ENCODE measurements at places on chromosomes 13 and 19. TPM values are rescaled to one million over a fixed set of nuclear protein-coding genes. Genes with fewer than 3 reads are reported as not detected.

The CCDC97 gene
- 34.4 TPM for total RNA-seq

GRCh38 chr13:45086484-45086883, 33.8 kb upstream of the GTF2F2 start:
- no peak for DNase-seq

DNA sequence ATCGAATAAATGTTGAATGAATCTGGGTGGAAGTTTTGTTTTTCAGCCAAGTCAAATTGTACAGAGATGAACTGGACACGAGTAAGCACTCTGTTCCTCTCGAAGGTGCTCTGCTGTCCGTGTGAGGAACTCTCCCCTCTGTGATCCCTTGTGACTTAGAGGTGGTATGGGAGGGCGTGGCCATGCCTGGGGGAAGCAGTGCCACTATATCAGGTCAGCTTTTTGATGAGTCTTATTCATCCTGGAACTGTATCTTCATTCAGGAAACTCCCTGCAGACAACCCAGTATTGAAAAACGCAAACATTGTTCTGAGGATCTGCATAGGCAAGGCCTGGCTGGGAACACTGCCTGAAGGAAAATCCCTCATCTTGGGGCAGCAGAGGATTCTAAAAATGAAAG, 45.7 kb upstream of the FLT1 start:
- DNase-seq: no peak

The ZNF586 gene
- 18.8 TPM for total RNA-seq

DNA sequence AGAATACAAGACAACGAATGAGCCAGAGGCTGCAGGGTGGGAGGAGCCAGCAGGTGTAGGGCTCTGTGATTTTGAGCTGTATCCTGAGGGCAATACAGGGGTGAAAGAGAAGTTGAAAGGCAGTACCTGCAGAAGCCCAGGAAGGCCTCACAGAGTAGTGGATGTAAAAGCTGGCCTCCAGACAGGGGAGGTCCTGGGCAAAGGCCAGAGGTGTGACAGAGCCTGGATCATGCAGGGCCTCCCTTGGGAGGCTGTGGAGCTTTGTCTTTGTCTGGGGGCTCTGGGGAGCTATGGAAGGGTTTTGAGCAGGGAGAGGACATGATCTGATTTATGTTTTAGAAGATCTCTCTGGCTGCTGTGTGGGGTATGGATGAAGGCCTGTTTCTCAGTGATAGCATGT, 2.7 kb downstream of the MEGF8 start:
- DNase-seq: no peak

The LRRC25 gene
- total RNA-seq: not detected

GRCh38 chr13:110589793-110590390, 25.5 kb upstream of the NAXD start:
- no peak for DNase-seq

The LYPD4 gene
- not detected for total RNA-seq

GRCh38 chr13:112877066-112877465, 91.9 kb upstream of the MCF2L start:
- DNase-seq: no peak

DNA sequence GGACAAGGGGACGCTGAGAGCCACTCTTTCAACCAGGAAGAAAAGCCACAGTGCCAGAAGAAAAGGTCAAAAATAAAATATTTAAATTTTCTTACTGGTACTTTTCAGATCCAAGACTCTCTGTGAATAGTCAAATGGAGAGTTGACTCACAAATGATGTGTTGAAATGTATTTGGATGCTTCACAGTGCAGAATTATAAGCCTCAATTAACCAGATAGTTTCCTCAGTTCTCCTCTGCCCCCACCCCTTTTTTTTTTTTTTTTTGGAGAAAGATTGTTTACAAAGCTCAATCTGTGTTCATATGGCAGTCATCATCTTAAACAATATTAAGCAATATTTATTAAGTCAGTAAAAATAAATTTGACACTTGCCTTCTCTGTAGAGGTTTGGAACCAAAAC, 470.8 kb downstream of the FGF9 start:
- no peak for DNase-seq

GRCh38 chr13:113219256-113219940, 10.0 kb downstream of the CUL4A start:
- peak; percentile 74 for DNase-seq

GRCh38 chr19:3544742-3545668, 6.0 kb downstream of the TEKTIP1 start:
- DNase-seq: peak; percentile 94

DNA sequence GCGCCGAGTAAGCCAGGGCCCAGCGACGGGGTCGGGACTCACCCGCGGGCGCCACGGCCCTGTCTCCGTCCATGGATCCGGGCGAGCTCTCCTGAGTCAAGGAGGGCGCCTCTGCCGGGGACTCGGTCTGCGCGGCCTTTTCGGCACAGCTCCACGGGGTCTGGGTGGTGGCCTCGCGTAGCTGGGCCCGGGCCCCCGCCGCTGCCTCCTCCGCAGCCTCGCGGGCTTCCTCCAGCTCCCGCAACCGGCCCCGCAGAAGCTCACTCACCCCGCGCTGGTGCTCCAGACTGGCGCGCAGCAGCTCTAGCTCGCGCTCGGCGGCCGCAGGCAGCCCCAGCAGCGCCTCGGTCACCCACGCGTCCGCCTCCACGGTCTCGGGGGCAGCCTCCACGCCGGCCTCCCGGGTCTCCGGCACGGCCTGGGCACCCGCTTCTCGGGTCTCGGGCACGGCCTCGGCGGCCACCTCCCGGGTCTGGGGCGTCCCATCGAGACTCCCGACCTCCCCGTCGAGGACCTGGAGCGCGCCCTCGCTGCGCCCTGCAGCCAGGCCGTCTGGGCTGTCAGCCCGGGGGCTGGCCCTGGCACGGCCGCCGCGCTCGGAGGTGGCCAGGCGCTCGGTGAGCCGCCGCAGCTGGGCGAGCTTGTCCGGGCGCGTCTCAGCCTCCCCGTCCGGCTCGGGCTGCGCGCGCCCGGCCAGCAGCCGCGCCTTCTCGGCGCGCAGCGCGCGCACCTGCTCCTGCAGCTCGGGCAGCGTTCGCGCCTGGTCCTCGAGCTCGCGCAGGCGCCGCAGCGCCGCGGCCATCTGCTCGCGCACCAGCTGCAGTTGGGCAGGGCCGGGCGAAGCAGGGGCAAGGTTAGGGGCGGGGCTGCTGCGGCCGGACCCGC, 8.4 kb downstream of the KANK3 start:
- DNase-seq: no peak

GRCh38 chr13:20711301-20712044, 8.0 kb downstream of the IL17D start:
- DNase-seq: no peak

The SHANK1 gene
- total RNA-seq: 0.40 TPM

- no peak for DNase-seq
Measured at GRCh38 chr13:70630247-70630646, 522.0 kb upstream of the KLHL1 start.

The PDX1 gene
- total RNA-seq: not detected

DNA sequence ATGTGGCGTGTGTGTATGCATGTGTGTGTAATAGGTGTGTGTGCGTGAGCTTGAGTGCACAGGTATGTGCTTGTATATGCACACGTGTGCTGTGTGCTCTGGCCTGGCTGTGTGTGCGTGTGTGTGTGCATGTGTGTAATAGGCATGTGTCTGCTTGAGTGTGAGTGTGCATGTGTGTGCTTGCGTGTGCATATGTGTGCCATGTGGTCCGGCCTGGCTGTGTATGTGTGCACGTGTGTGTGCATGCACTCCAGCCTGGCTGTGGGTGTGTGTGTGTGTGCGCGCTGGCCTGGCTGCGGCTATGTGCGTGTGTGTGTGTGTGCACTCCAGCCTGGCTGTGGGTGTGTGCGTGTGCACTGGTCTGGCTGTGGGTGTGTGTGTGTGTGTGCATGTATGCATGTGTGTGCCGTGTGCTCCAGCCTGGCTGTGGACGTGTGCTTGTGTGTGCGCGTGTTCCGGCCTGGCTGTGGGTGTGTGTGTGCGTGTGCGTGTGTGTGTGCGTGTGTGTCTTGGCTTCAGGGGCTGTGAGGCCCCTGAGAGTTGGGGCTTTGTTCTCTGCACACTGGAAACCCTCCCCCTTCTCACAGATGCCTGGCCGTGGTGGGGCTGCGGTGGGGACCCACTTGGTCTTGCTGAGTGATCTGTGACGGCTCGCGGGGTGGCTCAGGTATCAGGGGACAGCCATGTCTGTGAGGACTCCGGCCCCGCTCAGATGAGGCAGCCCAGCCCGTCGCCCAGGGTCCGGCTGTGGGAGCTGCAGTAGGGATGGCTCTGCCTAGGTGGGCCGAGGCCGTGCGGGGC, 8.2 kb downstream of the SPPL2B start:
- no peak for DNase-seq

- DNase-seq: no peak
Measured at GRCh38 chr19:14437578-14438140, 4.6 kb downstream of the PKN1 start.

DNA sequence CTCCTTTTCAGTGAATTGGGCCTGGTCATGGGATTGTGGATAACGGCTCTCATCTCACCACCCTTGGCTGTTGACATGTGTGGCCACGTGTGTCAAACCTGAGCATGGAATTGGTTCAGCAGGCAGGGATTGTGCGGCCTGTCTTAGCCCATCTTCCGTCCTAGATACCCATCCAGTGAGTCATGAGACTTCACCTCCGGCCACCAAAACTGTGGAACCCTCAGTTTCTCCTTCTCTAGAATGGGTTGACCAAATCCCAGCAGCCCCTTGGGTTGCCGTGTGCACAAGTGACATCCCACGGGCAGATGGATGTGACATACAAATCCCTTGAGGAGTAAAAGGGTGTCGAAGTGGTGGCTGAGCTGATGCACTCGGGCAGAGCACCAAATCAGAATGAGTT, 6.7 kb downstream of the GGN start:
- DNase-seq: no peak

DNA sequence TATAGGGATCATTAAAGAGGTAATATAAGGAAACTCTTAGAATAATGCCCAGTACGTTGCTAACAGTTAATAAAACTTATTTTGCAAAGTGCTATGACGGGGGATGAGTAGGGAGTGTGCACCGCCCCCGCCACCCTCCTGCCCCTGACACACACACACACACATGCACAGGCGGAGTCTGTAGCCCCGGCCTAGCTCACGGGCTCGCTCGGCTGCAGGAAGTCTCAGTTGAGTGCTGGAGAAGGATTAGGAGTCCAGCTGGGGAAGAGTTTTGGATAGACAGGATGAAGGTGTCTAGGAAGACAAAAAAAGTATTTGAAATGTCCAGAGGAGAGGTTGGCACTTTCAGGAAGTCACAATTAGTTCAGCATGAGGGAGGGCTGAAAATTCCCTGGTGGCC, 21.5 kb downstream of the GSX1 start:
- no peak for DNase-seq

GRCh38 chr13:64684108-64684507, 2546.0 kb downstream of the PCDH9 start:
- DNase-seq: no peak

- no peak for DNase-seq
Measured at GRCh38 chr19:3053218-3053621, 9.1 kb downstream of the TLE5 start.

The GIPR gene
- total RNA-seq: 1.3 TPM

The KPNA3 gene
- 42.6 TPM for total RNA-seq

DNA sequence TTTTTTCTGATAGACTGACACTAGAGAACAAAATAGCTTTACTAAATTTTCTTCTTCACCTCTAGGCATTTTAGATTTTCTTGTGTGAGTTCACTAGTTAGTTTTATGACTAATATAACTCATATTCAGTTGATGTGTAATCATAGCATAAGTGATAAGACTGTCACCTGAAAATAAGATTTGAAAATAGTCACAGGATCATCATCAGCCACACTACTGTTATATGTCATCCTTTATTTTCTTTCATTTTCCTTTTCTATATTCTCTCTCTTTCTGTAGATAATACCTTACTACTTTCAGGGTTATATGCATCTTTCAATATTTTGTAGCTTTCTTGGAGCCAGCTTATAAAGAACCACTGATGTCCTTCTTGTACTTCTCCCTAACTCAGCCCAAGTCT, 292.6 kb downstream of the TDRD3 start:
- no peak for DNase-seq

The ENOX1 gene
- total RNA-seq: 5.9 TPM

- no peak for DNase-seq
Measured at GRCh38 chr19:56663931-56664500, 7.5 kb downstream of the ZNF835 start.

The TUBA3C gene
- total RNA-seq: not detected

DNA sequence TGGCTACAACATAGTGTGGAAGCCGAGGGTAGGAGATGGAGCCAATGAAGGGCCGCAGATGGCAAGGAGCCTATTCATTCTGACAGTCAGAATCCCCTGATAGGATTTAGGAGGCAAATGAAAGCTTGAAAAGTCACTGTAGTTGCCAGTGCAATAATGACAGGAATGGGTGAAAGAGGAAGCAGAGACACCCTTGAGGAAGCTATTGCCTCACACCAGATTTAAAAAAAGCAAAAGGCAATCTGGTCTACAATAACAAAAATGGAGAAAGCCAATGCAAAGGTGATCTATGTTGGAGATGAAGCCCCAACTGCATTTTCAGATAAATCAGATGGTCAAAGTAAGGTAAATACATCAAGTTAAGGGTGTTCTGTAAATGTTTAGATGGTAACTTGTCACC, 158.5 kb downstream of the TUBA3C start:
- DNase-seq: no peak

The ZNF549 gene
- 9.0 TPM for total RNA-seq

- DNase-seq: no peak
Measured at GRCh38 chr19:3369337-3370213, 3.2 kb downstream of the NFIC start.

GRCh38 chr19:44635581-44636438, 7.9 kb upstream of the PVR start:
- no peak for DNase-seq

- no peak for DNase-seq
Measured at GRCh38 chr13:46846726-46847125, 49.8 kb upstream of the ESD start.

GRCh38 chr19:19782783-19783182, 38.8 kb downstream of the ZNF506 start:
- DNase-seq: no peak

DNA sequence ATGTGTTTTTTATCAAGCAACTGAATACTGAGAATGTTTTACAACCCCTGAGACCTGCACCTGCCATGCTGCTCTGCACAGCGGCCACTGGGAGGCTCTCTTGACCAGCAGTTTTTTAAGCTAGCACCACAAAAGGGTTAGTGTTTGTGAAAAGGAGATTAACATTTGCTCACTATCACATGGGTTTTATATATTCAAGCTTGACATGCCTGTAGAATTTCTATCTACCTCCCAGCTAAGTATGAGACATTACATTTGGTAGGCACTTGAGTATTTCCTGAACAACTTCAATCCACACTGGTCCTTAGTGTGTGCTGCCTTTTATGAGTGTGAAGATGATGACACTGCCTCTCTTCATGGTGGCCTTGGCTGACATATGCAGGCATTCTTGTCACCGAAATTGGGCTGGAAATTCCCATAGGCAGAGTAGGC, 1238.9 kb downstream of the UQCRFS1 start:
- DNase-seq: no peak

DNA sequence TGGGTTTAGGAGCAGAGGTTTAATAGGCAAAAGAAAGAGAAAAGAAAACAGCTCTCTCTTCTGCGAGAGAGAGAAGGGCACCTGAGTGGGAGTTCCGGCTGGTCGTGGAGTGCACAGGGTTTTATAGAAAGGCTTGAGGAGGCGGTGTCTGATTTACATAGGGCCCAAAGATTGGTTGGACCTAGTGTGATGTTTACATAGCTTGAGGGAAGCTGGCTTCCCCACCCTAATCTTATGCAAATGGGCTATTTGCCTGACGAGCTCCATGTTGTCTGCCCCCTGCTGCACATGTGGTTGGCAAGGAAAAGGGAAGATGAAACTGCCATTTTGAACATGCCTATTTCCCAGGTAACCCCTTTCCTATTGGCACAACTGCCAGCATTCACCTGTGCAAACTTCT, 21.5 kb upstream of the MEDAG start:
- peak; percentile 15 for DNase-seq

The C19orf81 gene
- total RNA-seq: not detected

Measured in osteocyte (in vitro differentiated cells).